ENCODE measurements at places on chromosomes 2 and 18.
A peak's percentile ranks its signal among the peaks of the same experiment; 100 is the strongest.

GRCh38 chr2:234751275-234751973 lies 200.4 kb upstream of the SH3BP4 start:
- no peak for DNase-seq

- no peak for DNase-seq
Measured at GRCh38 chr18:33745151-33745795, 167.3 kb downstream of the ASXL3 start.

DNA sequence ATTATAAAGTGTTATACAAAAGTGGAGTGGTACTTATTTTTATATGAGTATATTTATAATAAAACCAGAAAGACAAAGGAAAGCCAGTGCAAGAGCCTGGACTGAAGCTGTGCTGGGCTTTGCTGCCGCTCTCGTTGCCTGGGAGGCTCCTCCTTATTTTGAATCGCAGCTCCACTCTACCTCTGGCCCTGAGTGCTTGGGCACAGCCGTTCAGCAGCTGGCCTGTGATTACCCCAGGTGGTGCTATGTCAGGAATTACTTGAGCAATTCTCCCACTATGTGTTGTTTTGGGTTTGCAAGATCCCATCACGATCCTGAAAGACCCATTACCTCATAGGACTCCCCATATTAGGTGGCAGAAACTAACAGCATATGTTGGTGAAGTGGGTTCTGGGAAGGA lies 53.0 kb upstream of the LCLAT1 start:
- DNase-seq, result no peak

DNA sequence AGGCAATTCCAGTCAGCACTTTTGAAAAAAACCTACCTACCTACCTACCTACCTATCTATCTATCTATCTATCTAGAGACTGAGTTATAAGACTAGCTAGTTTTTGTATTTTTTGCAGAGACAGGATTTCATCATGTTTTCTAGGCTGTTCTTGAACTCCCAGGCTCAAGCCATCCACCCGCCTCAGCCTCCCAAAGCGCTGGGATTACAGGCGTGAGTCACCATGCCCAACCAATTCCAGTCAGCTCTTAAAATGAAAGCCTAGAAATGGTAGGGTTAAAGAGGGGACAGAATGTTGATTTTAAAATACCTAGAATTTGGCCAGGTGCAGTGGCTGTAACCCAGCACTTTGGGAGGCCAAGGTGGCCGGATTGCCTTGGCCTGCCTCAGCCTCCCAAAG lies 19.1 kb downstream of the MSH2 start:
- DNase-seq, result no peak

DNA sequence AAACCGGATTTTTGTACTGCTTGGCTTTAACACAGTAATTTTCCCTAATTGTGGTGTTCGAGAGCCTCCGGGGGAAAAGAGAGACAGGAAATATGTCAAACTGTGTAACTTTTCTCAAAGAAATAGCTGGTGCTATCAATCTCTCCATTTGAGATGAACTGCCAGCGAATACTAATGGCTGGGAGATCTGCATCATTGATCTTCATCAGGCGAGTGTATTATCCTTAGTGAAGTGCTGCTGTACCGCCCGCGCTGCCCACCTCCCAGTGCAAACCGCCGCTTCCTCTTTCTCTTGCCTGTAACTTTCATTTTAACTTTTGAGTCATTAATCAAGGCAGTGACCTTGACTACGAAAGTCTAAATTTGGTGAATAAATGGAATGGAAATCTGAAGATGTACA lies 246.1 kb upstream of the ST6GAL2 start:
- DNase-seq, result no peak

GRCh38 chr2:128690431-128690830 lies 371.8 kb upstream of the HS6ST1 start:
- DNase-seq, result no peak

DNA sequence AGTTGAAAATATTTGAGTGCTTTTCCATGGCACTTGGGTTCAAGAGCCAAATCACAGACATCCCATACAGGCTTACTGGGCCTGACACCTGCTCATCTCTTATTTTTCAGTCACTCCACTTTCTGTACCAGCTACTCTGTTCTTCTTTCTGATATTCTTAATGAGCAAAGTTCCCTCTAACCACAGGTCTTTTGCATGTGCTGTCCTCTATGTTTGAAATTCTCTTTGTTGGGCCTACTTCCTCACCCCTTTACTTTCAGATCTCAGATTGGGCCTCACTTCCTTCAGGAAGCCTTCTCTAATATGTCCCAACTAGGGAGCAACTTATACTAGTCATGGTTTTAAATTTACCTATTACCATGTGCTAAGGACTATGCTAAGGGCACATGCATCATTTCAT lies 81.8 kb upstream of the RBMS1 start:
- no peak for DNase-seq

GRCh38 chr2:235560345-235560744 lies 66.5 kb downstream of the AGAP1 start:
- DNase-seq, result no peak

- no peak for DNase-seq
Measured at GRCh38 chr2:40093021-40093675, 314.1 kb upstream of the THUMPD2 start.

GRCh38 chr2:60867007-60867406 lies 14.4 kb upstream of the REL start:
- no peak for DNase-seq

- no peak for DNase-seq
Measured at GRCh38 chr18:28075501-28075900, 101.4 kb downstream of the CDH2 start.

- DNase-seq, result no peak
Measured at GRCh38 chr2:159712929-159713420, 669 bp downstream of the MARCHF7 start.

DNA sequence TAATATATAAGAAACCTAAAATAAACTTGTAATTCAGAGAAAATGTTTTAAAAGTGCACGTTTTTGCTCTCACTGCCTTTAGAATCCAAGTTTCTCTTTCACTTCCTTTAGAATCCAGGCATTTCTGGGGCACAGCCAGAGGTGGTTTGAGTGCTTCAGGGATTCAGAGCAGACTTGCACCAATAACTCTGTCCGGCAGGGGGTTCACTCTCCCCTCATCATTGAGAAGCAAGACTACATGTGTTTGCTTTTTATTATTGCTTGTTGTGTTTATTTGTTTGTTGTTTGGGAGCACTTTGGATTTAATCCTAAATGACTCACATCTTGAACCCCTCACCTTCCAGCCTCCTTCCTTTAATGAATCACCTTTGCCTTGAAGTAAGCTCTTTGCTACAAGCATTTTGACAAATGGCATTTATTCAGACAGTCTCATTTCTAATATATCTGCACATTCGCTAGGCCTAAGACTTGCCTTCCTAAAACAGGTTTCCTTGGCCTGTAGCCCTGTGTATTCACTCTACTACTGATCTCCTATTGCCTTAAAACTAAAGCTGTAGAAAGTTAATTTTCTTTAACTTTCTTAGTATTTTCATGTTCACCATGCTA lies 233.5 kb upstream of the ATP5MC3 start:
- DNase-seq, result peak; percentile 8

GRCh38 chr18:55275039-55275901 lies 312.7 kb downstream of the TCF4 start:
- DNase-seq, result peak; percentile 13

DNA sequence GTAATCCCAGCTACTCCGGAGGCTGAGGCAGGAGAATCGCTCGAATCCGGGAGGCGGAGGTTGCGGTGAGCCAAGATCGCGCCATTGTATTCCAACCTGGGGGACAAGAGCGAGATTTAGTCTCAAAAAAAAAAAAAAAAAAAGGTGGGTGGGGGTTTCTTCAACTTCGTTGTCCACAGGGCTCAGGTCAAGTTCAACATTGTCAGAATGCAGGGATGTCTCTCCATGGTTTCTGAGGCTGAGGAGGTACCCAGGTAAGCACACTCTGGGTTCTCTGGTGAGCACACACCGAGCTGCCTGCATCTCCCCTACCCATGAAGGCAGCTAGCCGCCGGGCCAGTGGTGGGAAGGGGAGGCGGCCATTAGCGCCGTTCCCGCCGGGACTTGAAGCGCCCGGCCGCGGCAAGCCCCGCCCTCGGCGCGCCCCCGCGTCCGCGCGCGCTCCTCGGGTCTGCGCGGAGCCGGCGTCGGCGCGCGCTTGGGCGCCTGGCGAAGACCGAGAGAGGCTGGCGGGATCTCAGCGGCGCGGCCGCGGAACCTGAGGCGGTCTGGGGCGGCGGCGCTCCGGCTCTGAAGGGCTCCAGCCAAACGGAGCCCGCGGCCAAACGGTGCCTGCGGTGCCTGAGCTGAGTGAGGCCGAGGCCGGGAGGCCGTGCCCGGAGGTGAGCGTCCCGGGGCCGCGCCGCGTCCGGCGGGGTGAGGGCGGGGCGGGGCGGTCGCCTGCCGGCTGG lies at the start of gene UBXN2A:
Gene UBXN2A, plus strand, starts transcription at position 477 of the 731 bp plus-strand sequence. CDS start 17,852 bp downstream, outside the sequence.
- DNase-seq, result peak; percentile 89

DNA sequence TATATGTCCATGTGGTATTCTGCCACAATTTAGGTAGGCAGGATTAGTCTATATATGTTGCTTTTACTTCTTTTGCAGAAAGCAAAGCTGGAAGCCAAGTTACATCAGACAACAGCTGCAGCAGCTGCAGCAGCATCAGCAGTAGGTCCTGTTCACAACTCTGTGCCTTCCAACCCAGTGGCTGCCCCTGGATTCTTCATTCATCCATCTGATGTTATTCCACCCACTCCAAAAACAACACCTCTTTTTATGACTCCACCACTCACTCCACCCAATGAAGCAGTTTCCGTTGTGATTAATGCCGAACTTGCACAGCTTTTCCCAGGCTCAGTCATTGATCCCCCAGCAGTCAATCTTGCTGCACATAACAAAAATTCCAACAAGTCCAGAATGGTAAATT lies 107.6 kb downstream of the BIRC6 start:
- no peak for DNase-seq

DNA sequence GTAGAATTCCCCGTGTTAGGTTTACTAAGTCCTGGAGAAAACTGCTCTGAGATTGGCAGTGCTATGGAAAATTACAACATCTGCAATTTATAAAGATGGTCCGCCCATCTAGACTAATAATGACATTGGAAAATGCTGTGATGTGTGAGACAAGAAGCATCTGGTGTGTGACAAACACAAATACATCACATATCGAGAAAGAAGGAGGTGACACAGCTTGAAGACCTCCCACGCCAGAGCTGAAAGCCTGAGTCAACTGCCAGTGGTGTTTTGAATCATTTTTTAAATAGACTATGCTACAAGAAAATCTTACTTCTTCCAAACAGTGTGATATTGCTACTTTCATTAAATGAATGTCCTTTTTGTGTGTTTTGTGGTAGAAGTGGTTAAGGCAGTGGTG lies 8.6 kb upstream of the ANO7 start:
- DNase-seq, result no peak

GRCh38 chr2:180621941-180622918 lies 358.2 kb upstream of the UBE2E3 start:
- DNase-seq, result no peak

GRCh38 chr2:223834431-223834830 lies 3.0 kb downstream of the AP1S3 start:
- DNase-seq, result no peak

DNA sequence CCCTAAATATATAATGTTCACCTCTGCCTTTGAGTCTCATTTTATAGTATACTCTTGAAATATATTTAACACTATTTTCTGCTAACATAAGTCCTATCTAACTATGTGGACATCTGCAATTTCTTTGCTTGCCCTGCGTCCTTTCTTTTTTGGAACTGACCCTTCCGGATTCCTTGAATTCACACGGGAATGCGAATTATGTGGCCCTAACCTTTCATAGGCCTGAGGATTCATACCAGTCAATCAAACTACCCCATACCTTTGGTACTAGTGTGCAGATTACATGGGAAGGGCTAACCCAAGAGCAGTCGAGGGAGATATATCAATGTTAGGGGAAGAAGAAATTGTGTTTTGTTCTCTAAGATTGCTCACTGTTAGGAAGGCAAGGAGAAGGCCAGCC lies 56.4 kb downstream of the NRXN1 start:
- no peak for DNase-seq

DNA sequence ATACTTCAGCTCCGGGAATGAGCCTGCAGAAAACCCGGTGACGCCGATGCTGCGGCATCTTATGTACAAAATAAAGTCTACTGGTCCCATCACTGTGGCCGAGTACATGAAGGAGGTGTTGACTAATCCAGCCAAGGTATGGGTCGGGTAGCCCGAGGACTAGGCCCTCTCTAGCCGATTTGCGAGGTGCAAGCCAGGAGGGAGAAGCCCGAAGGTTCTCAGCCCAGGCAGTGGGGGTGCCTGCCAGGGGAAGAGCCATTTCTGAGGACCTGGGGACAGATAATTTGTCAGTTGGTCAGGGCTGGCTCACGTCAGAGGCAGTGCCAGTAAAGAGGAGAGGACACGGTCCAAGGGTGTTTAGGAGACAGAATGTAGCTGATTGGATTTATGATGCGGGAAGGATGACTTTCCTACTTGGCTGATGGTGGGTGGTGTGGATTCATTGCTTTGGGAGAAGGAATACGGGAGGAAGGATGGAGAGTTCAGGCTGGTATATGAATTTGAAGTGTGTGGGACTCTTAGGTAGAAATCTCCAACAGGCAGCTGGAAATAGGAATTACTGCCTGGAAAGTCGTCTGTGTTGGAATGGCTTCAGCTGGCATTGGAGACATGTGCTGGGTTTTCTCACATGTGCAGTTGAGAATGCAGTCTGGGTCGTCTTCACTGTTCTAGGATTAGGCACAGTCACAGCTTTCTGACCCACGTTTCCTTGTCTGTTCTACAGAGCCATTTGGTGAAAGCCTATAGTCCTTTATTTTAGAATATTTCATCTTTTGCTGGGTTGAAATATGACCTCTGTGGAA lies 874 bp downstream of the NDUFAF7 start:
- DNase-seq, result peak; percentile 33

GRCh38 chr18:50704357-50704940 lies 115.4 kb downstream of the MRO start:
- no peak for DNase-seq

DNA sequence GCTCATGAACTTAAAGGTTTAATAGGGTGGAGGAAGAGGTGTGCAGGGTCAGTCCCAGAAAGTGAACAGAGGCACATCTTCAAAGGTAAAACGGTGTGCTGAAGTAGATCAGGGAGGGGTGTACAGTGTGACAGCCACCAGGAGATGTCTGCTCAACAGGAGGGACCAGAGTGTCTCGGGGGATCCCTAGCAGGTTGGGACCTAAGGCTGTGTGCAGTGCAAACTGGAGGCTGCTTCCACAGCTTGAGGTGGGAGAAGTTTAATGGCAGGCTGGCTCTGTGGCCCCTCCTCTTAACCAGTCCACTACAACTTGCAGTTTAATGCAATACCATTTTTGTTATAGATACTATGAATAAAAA lies 33.2 kb downstream of the PLA2R1 start:
- no peak for DNase-seq

DNA sequence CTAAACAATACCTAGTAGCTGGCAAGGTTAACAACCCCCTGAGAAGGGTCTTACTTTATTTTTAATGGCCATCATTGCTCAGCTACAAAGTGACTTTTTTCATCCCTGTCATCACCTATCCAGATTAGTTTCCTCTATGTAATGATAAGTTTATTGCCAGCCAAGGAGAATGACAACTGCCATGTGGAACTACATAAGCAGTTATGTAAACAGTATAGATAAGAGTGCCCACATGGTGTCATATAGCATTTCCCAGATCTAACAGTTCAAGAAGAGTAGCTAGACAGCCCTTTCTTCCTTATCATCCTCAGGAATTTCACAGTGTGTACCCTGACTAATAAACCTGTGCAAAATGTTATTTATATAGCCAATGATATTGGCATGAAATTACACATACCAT lies 240.2 kb upstream of the PIK3C3 start:
- DNase-seq, result no peak

GRCh38 chr2:36663851-36664695 lies 32.4 kb upstream of the VIT start:
- DNase-seq, result peak; percentile 20

- DNase-seq, result no peak
Measured at GRCh38 chr2:85796046-85796340, 42.2 kb downstream of the ATOH8 start.
